Midbrain (tissue), 1 donor: ENCODE measurements at places on chromosomes 7 and 10.

GRCh38 chr10:75180592-75180991 is 30.0 kb upstream of the VDAC2 start:
- DNase-seq = no peak

- no peak for DNase-seq
Observed at GRCh38 chr7:2782565-2782964, 61.5 kb downstream of the GNA12 start.

- no peak for DNase-seq
Observed at GRCh38 chr10:30080161-30080560, 20.8 kb upstream of the JCAD start.

DNA sequence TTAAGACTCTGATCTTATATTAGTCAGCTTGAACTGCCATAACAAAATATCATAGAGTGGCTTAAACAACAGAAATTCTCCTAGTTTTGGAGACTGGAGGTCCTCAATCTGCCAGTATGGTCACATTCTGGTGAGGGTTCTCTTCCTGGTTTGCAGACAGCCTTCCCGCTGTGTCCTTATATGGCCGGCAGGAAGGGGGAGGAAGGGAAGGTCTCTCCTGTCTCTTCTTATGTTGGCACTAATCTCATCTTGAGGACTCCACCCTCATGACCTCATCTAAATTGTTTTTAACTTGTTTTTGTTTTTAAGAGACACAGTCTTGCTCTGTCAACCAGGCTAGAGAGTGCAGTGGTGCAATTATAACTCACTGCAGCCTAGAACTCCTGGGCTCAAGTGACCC is 53.1 kb downstream of the VPS41 start:
- DNase-seq = no peak
